ENCODE measurements at places on chromosomes 1 and 21. TPM values are rescaled to one million over a fixed set of nuclear protein-coding genes. Genes with fewer than 3 reads are reported as not detected.

Gene CASZ1
- 6.9 TPM for total RNA-seq

Gene SERPINC1
- total RNA-seq, result 1.0 TPM

DNA sequence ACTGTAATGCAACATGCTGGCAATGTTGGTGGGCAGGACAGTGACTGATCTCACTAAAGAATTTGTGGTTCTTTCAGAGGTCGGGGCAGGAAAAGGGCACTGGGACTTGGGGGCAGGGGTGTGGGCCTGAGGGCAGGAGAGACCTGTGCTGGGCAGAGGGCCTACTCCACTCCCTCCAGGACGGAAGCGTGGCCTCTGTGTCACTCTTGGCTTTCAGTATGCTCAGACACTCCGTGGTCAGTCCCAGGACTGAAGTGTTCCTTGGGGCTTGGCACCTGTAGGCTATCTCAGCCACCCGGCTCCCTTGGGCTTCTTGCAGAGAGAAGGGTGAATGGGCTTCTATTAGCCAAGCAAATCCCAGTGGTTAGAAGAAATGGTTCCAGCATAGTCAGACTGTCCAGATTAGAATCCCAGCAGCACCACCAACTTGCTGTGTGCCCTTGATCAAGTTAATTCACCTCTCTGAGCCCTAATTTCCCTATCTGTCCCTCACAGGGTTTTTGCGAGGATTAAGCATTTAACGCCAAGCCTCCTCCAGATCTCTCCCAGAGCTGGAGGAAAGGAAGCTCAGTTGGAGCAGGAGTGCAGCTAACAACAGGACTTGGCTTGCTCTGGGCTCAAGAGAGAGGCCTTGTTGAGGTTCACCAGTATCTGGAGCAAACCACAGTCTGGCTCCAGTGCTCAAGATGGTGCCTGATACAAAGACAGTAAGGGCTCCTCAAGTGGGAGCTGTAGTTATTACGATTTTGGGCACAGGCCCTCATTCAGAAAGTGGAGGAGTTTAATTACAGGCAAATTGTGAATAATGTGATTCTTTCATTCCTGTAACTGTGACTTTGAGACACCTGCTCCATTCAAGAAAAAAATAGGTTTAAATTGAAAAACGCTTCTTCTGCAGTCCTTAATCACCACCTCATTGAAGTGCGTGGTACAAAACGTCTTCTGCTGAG lies 57.7 kb upstream of the LRP8 start:
- peaks cover 3% of the 10 kb centered on the region for H3K4me1 ChIP-seq
- H3K27me3 ChIP-seq, result peaks cover 35% of the 10 kb centered on the region
- no peak for DNase-seq
- no peak overlapping the region for H3K27ac ChIP-seq

GRCh38 chr1:175154629-175155472 lies 37.7 kb downstream of the KIAA0040 start:
- peaks cover 19% of the 10 kb centered on the region for H3K27me3 ChIP-seq
- H3K36me3 ChIP-seq, result no peaks in the 10 kb centered on the region
- H3K4me3 ChIP-seq, result no peak overlapping the region
- DNase-seq, result peak; percentile 77
- H3K27ac ChIP-seq, result no peak overlapping the region

DNA sequence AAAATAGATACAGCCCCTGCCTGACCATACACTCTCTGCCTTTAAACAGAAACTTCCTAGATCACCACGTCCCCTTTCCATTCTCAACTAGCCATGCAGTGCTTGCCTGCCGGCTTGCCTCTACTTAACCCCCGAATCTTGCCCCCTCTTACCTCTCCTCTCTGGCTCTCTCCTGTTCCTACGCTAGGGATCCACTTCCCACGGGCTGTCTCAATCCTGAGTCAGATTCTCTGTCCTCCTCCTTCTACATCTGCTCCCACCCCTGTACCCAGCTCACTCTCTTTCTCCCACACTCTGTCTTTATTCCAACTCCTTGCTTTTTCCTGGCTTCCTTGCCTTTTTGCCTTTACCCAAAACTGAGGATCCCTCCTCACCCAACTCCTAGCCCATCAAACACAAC lies 29.3 kb downstream of the ATF3 start:
- H3K36me3 ChIP-seq, result peaks cover 8% of the 10 kb centered on the region
- no peak overlapping the region for H3K27ac ChIP-seq
- no peak for DNase-seq
- no peak overlapping the region for H3K4me3 ChIP-seq
- peaks cover 3% of the 10 kb centered on the region for H3K27me3 ChIP-seq
- peaks cover 15% of the 10 kb centered on the region for H3K4me1 ChIP-seq

Gene TRNP1
- total RNA-seq, result 49.4 TPM

DNA sequence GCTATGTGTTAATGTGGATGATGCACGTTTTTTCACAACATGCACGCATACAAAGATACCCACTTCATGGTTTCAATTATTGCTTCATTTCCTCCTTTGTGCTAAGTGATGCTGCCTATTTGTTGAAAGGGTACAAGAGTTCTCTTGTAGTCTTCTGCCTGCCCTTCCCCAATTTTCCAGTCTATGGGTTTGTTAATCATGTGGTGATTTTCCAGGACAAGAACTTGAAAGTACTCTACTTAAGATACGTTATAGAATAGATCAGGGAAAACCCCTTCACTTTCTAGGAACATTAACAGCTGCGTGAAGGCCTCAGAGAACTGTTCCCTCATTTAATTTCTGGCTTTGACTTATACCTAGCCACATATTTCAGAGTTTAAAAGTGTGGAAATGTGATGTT lies 52.1 kb upstream of the SLC44A3 start:
- no peak overlapping the region for H3K4me3 ChIP-seq
- H3K27me3 ChIP-seq, result no peaks in the 10 kb centered on the region
- no peak overlapping the region for H3K27ac ChIP-seq
- H3K36me3 ChIP-seq, result peaks cover 3% of the 10 kb centered on the region
- no peak for DNase-seq
- peaks cover 4% of the 10 kb centered on the region for H3K4me1 ChIP-seq

Gene DIP2A
- 38.8 TPM for total RNA-seq

GRCh38 chr1:67110352-67110751 lies 24.4 kb downstream of the C1orf141 start:
- H3K27me3 ChIP-seq, result no peaks in the 10 kb centered on the region
- DNase-seq, result no peak
- no peaks in the 10 kb centered on the region for H3K4me1 ChIP-seq
- H3K4me3 ChIP-seq, result no peak overlapping the region
- peaks cover 3% of the 10 kb centered on the region for H3K36me3 ChIP-seq

DNA sequence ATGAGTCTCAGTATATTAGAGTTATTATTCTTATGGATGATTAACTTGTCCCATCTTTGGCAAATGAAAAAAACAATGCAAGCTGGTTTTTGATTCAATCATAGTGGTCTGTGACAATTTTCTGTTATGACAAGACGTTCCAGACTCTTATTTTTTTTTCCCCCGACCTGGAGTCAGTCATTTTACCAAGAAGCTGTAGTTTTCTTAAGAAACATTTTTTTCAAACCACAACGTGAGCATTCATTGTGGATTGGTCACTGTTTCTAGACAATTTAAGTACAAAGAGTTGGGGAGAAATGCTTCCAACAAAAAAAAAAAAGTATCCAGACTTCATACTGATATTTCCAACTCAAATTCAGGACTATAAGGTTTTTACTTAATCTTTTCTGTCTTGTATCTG lies 8.0 kb upstream of the ANGPTL3 start:
- DNase-seq, result no peak
- H3K4me3 ChIP-seq, result no peak overlapping the region
- H3K27ac ChIP-seq, result no peak overlapping the region
- peaks cover 24% of the 10 kb centered on the region for H3K4me1 ChIP-seq
- H3K36me3 ChIP-seq, result peaks cover 4% of the 10 kb centered on the region

Gene TMEM222
- 28.7 TPM for total RNA-seq

Gene RERE
- 124 TPM for total RNA-seq

DNA sequence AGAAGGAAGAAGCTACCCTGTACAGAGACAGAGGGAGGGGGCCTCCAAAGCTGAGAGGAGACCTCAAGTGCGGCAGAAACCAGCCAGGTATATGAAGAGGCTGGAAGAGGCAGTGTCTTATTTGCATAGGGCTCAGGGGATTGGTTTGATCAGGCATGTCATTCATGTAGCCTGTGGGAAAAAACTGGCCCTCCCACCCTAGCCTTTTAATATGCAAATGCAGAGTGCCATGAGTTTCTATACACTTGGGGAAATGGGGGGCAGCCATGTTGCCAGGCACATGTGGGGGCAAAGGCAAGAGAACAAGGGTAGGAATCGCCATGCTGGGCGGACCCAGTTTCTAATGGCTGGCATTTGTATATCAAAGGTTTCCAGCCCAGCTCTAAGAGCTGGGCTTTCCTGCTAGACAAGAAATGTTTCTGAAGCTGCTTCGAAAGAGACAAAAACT lies 172.7 kb downstream of the RASAL2 start:
- peaks cover 92% of the 10 kb centered on the region for H3K4me1 ChIP-seq
- no peaks in the 10 kb centered on the region for H3K27me3 ChIP-seq
- peak overlapping the region; percentile 64 for H3K4me3 ChIP-seq

Gene CD1D
- total RNA-seq, result 4.7 TPM

- H3K27ac ChIP-seq, result no peak overlapping the region
- H3K27me3 ChIP-seq, result no peaks in the 10 kb centered on the region
- no peak for DNase-seq
- no peaks in the 10 kb centered on the region for H3K4me1 ChIP-seq
- no peaks in the 10 kb centered on the region for H3K36me3 ChIP-seq
Measured at GRCh38 chr1:223203034-223203408, 60.0 kb upstream of the TLR5 start.

Gene AVPR1B
- 0.46 TPM for total RNA-seq

- no peak for DNase-seq
- no peaks in the 10 kb centered on the region for H3K4me1 ChIP-seq
- peaks cover 4% of the 10 kb centered on the region for H3K27me3 ChIP-seq
Measured at GRCh38 chr1:30291526-30291925, 431.9 kb downstream of the MATN1 start.

Gene CFHR1
- 0.16 TPM for total RNA-seq

DNA sequence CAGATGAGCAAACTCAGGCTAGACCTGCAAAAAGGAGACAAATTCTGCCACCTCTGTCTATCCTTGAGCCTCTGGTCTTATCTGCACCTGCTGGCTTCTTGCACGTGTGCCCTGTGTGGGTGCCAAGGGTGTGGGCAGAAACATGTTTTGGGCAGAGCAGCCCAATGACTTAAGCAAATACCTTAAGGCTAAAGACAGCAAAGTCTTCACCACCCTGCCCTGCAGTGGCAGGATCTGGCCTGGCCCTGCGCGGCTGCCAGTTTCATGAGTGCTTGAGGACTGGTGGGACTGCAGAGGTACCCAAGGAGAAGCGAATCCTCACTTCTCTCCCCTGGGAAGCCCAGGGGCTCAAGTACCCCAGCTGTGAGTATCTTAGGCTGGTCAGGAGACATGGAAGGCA lies 3.8 kb upstream of the SLC26A9 start:
- H3K27ac ChIP-seq, result no peak overlapping the region
- H3K27me3 ChIP-seq, result no peaks in the 10 kb centered on the region
- 0 out of 2 replicates have a peak, but pooled peaks cover 3% of the 10 kb centered on the region for H3K4me1 ChIP-seq
- H3K36me3 ChIP-seq, result no peaks in the 10 kb centered on the region
- H3K4me3 ChIP-seq, result no peak overlapping the region

DNA sequence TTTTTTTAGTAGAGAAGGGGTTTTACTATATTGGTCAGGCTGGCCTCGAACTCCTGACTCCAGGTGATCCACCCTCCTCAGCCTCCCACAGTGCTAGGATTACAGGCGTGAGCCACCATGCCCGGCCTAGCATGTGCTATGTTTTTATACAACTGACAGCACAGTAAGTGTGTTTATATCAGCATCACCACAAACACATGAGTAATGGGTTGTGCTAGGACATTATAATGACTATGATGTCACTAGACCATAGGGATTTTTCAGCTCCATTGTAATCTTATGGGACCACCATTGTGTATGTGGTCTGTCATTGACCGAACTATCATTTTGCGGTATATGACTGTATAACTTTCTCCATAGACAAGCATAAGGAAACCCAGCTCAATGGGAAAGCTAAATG lies 6.3 kb downstream of the LEFTY2 start:
- no peak for DNase-seq
- H3K4me3 ChIP-seq, result no peak overlapping the region
- H3K27ac ChIP-seq, result no peak overlapping the region
- H3K36me3 ChIP-seq, result no peaks in the 10 kb centered on the region
- no peaks in the 10 kb centered on the region for H3K27me3 ChIP-seq

Gene ATP6V1G3
- total RNA-seq, result not detected

Gene NFASC
- total RNA-seq, result 21.0 TPM

Gene HSD3B2
- 0.94 TPM for total RNA-seq

Gene LCE2C
- not detected for total RNA-seq

GRCh38 chr1:205448540-205449253 lies 7.1 kb downstream of the BLACAT1 start:
- DNase-seq, result peak; percentile 76
- peak overlapping the region; percentile 74 for H3K4me3 ChIP-seq
- H3K27ac ChIP-seq, result peak overlapping the region; percentile 88
- no peaks in the 10 kb centered on the region for H3K36me3 ChIP-seq
- peaks cover 92% of the 10 kb centered on the region for H3K4me1 ChIP-seq

- no peak overlapping the region for H3K4me3 ChIP-seq
- DNase-seq, result no peak
- 0 out of 2 replicates have a peak, but pooled peaks cover 6% of the 10 kb centered on the region for H3K36me3 ChIP-seq
- H3K27ac ChIP-seq, result no peak overlapping the region
- no peaks in the 10 kb centered on the region for H3K27me3 ChIP-seq
- H3K4me1 ChIP-seq, result peaks cover 18% of the 10 kb centered on the region
Measured at GRCh38 chr1:238406098-238406860, 515.6 kb upstream of the ZP4 start.

Gene LAX1
- not detected for total RNA-seq

DNA sequence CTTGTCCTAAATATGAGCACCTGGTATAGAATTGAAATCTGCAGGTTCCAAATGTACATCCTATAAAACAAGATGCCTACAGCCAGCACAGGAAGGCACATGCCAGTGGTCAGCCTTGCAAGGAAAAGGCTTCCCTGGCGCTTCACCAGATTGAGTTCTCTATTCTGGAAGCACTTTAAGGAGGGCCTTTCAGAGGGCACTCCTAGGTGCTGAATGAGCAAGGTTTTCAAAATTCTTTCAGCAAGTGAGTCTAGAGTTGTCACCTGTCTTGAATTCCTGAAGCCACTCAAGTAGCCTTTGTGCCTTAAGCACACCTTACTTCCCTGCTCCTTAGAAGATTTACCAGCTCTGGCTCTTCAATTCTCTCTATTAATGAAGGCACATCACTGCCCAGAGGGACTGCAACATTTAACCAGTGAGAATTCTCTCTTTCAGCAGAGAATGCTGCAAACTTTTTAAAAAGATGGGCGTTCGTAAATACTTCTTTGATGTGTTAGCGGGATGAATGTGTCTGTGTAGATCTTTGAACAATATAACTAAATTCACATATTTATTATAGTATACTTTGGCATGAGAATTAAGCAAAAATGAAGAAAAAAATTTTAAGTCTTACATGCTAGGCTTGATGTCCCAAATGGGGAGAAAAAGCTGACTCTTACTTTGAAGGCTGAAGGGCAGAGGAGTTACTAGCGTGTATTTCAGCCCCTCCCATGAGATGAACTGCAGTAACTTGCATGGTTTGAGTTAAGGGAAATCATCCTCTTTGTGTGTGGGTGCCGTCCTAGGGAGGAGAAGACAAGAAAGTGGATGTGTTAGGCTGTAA lies 162.0 kb downstream of the NTPCR start:
- no peak overlapping the region for H3K4me3 ChIP-seq
- no peak for DNase-seq
- H3K27me3 ChIP-seq, result no peaks in the 10 kb centered on the region
- peak overlapping the region; percentile 99 for H3K27ac ChIP-seq
- peaks cover 70% of the 10 kb centered on the region for H3K4me1 ChIP-seq

GRCh38 chr1:51345300-51345687 lies 14.9 kb upstream of the TTC39A start:
- H3K27me3 ChIP-seq, result peaks cover 22% of the 10 kb centered on the region
- no peak overlapping the region for H3K27ac ChIP-seq
- H3K4me1 ChIP-seq, result peaks cover 10% of the 10 kb centered on the region
- H3K36me3 ChIP-seq, result no peaks in the 10 kb centered on the region

Gene NGF
- total RNA-seq, result 0.53 TPM

Gene CZIB
- 41.6 TPM for total RNA-seq

Gene PGBD5
- total RNA-seq, result 16.7 TPM

Gene OR14K1
- total RNA-seq, result not detected
